Endodermal cell (in vitro differentiated cells): ENCODE measurements at places on chromosomes 7 and 10.

DNA sequence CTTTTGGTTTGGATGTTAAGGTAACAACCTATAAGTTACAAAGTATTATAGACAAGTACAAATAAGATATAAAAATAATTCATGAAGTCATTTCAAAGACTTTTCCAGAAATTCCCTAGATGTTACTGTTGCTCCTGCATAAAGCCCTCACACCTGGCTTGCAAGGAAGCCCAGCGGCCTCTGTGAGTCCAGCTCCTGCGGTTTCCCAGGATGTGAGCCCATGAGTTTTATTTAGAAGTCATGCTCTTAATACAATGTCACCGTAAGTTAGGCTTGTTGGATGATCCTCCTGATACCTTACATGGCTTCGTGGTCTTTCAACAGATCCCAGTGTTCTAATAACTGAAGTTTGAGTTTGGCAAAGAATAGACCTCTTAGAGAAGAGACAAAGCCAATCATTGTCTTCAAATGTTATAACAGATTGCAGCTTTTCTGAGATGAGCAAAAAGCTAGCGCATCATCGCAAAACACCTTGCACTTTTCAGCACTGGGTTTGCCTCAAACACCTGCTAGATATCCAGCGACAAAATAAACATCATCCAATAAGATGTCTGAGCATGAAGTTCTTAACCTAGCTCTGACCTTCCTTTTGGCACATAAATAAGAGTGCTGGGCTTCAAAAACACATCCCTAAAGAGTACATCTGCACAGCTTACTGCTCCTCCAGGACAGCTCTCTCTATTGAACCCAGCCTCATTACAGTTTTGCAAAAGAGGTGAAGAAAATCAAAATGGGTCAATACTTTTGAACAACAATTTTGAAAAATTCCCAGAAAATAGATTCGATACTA lies 3.6 kb downstream of the FAM171A1 start:
- peak; percentile 53 for DNase-seq

- no peak for DNase-seq
Observed at GRCh38 chr10:101888251-101888949, 44.8 kb upstream of the KCNIP2 start.

DNA sequence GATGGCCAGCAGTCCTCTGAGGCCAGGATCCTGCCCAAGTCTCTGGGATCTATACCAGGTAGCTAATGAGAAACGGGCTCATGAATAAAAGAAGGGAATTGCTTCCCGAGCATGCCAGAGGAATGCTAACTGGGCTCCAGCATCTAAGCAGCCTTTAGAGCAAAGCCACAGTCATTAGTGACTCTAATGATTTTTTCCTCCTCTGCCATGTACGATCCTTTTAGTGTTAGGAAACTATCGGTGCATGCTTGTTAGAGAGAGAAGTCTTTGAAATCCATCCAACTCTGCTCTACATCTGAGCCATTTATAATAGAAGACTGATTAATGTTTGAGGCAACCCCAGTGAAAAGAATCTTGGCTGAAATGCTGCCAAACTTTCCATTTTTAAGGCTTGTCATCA lies 124.9 kb upstream of the TCERG1L start:
- no peak for DNase-seq

GRCh38 chr7:2225336-2225735 lies 7.4 kb downstream of the MAD1L1 start:
- DNase-seq, result no peak
